ENCODE measurements at places on chromosomes 12 and 14.

- DNase-seq: no peak
Observed at GRCh38 chr14:91968280-91968679, 20.8 kb upstream of the FBLN5 start.

- no peak for DNase-seq
Observed at GRCh38 chr12:88889326-88890110, 309.2 kb upstream of the KITLG start.

DNA sequence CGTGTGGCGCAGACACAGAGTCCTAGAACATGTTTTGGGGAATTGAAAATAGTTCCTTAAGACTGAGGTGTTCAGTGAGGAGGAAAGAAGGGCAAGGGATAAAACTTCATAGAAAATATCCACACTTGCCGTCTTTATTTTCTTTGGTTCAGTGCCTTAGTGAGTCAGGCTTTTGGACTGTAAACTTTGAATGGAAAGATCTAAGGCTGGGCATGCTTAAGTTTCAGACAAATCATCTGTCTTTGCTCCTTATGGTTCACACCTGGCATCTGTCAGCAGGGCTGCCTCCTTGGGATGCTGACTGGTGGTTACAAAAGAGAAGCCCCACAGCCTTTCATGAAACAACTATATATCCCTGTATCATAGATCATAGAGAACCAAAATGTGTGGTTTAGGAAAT lies 136.3 kb upstream of the PRICKLE1 start:
- DNase-seq: peak; percentile 27

DNA sequence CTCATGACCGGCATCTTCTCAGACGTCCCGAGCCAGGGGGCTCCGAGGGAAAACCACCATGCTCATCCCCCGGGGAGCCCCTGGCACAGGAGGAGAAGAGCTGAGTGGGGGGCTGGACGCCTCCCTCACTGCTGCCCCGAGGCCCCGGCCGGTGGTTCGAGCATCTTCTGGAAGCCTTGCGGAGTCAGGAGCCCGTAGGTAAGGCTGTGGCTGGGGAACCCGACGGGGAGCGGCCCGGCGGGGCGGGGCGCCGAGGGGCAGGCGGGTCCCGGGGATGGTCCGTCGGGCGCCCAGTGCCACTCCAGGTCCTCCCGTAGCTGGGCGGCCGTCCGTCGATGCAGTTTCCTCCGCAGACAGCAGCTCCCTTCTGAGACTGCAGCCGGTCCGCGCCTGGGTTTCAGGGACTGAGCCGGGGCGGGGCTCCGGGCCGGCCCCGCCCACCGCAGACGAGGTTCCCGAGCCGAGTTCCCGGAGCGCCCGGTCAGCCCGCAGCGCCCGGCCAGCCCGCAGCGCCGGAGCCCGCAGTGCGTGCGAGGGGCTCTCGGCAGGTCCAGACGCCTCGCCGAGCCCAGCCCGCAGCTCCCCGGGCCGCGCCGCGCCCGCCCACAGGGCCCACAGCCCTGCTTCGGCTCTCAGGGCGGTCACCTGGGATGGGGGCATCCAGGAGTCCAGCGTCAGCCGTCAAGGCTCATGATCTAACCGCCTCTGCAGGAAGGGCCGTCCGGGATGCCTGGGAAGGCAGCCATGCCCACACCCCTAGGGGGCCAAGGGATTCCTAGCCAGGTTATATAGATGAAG lies at the start of gene PGF:
Gene PGF (minus strand): TSS at position 369 of the 798 bp plus-strand sequence. CDS start 355 bp downstream, at position 14.
- peak; percentile 63 for DNase-seq

DNA sequence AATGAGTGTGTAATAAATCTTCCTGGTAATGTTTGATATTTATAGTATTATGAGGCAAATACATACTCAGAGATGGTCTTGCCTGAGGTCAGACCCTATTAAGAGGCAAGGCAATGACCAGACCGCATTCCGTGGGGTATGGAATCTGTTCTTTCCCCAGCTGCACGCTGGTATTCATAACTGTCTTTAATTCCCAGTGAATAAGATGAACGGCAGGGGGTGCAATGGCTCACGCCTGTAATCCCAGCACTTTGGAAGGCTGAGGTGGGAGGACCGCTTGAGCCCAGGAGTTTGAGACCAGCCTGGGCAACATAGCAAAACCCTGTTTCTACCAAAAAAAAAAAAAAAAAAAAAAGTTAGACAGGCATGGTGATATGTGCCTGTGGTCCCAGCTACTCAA lies 44.6 kb downstream of the ERO1A start:
- DNase-seq: no peak

DNA sequence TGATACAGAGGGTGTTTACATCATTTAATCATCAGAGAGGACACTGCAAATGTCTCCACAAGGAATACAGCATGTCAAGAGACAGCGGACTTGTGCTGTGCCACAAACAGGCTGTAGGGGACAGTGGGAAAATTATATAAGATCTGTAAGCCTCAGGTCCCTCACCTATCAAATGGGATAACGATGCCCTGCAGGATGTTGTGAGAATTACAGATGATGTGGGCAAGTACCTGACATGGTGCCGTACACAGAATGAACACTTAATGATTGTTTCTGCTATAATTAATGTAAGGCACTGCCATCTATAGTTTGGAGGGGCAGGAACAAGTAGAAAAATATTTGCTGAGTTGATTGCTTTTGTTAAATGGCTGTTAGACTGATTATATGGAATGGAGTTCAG lies 81.9 kb upstream of the GTF2A1 start:
- no peak for DNase-seq

GRCh38 chr12:51218607-51219161 lies 822 bp upstream of the POU6F1 start:
- no peak for DNase-seq

DNA sequence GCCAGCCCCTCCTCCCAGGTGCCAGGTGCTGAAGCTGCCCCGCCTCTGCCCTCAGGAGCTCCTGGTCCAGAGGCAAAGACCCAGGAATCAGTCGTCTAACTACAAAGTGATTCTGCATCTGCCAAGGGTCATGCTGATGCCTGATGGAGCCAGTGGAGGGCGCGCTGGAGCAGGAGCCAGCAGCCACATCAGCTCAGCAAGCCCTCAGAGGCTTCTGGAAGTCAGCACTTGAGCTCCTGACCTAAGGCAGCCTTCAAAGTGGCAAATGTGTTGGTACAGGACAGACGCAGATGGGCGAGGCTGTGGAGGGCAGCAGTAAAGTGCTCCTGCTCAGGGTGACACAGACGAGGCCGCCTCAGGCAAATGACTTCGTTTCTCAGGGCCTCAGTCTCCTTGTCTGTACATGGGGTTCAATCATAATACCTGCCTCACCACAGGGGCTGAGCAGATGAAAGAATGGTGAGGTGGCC lies 10.9 kb downstream of the C12orf43 start:
- DNase-seq: peak; percentile 59

- DNase-seq: no peak
Observed at GRCh38 chr14:103232831-103233319, 101.2 kb upstream of the EIF5 start.

GRCh38 chr14:102317564-102318248 lies 1.8 kb upstream of the ZNF839 start:
- DNase-seq: no peak

GRCh38 chr12:125169870-125170269 lies 104.6 kb downstream of the AACS start:
- no peak for DNase-seq

DNA sequence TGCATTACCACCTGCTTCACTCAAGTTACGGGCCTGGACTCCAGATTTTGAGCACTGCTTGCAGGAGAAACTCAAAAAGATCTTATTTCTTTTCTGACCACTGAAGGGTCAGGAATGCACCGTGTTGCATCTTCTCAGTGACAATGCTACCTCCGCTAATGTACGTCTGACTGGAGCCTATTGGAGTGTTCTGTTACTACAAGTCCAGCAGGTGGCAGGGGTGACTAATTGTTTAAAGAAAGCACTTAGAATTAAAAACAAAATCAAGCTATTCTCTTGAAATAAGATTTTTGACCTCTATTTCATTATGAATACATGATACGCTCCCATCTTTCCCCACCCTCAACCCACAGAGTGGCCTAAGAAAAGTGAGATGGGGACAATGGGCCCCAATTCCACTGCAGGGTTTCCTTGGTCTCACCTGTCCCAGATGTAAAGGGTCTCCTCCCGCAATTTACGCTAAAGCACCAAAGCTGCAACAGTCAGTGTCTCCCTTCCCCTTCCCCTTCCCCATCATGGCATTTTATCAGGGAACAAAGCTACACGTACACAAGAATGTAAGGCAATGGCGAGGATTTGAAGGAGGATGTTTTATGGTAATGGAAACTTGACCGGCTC lies 2.2 kb downstream of the TBPL2 start:
- DNase-seq: peak; percentile 31

All from hepatic stellate cell (primary cell).